ENCODE measurements at places on chromosomes 1 and 21.

DNA sequence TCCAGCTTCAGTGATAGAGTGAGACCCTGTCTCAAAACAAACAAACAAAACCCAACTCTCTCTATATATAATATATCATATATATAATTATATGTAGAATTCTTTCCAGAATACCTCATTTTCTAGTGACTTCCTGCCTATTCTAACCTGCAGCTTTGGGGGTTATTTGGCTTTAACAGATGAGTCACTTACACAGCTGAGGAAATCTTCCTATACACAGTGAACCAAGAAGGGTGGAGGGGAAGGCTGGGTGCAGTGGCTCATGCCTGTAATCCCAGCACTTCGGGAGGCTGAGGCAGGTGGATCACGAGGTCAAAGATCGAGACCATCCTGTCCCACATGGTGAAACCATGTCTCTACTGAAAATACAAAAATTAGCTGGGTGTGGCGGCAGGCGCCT lies 9.2 kb downstream of the RAB29 start:
- no peak for DNase-seq

- no peak for DNase-seq
Measured at GRCh38 chr1:156102633-156103511, 11.6 kb upstream of the LMNA start.

DNA sequence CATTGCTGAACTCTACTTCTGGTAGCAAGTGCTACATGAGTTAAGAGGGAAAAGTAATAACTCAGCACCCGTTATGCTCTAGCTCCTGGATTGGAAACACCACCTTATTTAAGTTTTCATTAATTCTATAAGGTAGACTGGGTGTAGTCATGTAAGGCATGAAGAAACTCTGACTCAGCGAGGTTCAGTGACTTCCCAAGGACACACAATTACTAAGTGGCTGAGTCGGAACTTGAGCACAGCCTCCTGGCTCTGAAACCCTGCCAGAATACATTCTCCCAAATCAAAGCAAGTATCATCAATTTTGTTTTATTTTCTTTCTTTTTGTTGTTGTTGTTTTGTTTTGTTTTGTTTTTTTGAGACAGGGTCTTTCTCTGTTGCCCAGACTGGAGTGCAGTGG lies 29.1 kb upstream of the SCCPDH start:
- DNase-seq = no peak

DNA sequence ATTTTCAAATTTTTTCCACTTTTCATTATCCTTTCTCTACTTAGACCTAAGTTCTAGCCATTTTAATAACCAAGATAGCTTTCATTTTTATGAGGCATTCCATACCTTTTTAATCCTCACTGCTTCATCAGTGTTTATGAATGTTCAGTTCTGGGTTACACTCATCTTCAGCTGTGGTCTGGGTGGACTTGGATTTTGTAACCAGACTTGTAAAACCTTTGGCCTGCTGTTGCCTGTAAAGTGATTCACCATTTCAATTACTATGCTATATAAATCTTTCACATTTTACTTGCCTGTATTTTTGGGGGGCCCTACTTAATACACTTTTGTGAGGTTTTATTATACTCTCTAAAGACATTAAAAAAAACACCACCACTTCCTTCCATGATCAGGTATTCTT lies 46.2 kb downstream of the USP25 start:
- no peak for DNase-seq

DNA sequence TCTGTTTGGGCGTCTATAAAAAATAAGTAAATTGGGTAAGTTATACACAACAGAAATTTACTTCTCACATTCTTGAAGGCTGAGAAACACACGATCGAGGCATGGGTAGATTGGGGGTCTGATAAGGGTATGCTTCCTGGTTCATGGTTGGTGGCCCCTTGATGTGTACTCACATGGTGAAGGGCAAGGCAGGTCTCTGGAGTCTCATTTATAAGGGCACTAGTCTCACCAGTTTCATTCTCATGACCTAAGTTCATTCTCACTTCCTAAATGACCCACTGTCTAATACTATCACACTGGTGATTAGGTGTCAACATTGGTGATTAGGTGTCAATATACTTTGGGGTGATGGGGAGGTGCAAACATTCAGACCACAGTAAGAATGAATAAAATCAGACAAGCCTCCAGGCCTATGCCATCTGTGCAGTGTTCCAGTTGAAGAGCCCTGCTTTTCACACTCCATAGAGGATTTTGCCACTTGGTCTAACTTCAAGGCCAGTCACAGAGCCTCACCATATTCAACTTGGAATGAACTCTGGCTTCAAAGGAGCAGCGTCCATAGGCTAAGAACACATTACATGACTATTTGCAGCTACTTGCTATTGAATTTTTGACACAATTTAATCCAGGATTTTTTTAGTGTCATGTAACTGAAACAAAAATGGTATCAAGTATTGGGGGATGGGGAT lies 2.5 kb upstream of the GBP4 start:
- DNase-seq = no peak

- no peak for DNase-seq
Measured at GRCh38 chr1:178934546-178934945, 63.7 kb upstream of the ANGPTL1 start.

DNA sequence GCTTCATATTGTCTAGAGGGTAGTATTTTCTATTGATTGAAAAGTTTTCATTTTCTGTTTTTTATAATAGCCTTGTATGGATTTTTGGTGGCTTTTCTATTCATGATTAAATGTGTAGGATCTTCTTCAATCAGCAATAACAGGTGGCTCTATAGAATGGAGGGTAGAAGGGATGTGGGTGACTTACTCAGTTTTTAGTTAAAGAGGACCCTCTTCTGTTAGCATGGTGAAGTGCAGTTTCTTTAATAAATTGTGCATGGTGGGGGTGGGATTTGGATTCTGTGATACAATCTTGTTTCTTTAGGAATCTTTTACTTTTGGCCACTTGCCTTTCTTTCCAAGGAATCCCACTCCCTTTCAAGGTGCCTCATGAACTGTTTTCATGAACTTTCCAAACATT lies 64.7 kb downstream of the SLC35A3 start:
- DNase-seq = no peak

DNA sequence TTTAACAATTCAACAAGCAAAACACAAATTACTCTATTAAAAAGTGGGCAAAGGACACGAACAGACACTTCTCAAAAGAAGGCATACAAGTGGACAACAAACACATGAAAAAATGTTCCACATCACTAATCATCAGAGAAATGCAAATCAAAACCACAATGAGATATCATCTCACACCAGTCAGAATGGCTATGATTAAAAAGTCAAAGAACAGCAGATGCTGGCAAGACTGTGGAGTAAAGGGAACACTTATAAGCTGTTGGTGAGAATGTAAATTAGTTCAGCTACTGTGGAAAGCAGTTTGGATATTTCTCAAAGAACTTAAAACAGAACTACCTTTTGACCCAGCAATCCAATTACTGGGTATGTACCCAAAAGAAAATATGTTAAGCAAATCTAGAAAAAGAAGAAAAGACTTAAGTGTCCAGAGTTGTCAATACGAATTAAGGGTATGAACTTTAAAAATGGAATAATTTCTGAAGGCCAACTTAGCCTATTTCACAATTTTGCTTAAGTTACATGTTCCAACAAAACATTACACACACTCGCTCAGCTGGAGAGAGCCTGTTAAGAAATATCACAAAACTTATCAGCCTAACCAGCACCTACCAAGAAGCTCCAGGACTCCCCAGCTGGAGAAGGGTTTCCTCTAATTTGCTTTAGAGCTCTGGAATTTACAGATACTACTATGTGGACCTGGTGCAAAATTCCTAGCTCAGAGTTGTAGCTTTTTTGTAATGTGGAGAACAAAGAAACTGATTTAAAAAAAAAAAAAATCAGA lies 232.1 kb downstream of the DUSP10 start:
- no peak for DNase-seq

Measured in stimulated activated CD8-positive, alpha-beta memory T cell treated with anti-CD3 and anti-CD28 coated beads, Interleukin-7, amount 100 ng/mL, for 1 hour (primary cell).